ENCODE measurements at places on chromosomes 1 and 21.

GRCh38 chr1:23517581-23517980 lies 13.5 kb downstream of the E2F2 start:
- DNase-seq: no peak

DNA sequence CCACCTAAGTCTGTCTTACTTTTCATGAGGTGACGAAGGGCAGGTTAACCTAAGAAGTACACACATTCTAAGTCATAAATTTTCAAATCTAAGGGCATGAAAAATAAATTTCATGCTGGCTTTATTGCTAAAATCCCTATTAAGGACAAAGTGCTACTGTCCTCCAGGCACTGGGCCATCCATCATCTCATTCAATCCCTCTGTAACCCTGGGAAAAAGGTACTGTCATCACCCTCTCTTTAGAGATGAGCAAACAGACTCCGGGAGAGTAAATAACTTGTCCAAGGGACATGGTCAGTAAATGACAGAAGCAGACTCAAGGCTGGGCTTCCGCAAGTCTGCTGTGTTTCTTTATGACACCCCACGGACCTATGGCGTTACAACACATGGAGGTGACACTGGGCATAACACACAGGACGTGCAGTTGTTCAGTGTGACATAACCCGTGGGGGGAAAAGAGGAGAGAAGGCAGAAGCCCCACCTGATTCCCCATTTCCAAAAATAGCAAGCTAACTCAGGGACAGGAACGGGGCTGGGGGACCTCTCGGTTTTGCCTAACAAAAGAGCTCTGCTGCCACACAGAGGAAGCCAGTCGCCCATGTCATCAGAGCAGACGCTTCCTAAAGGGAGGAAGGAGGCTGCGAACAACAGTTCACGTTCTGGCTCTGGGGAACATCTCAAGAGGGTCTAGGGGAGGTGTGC lies 12.5 kb upstream of the SRM start:
- DNase-seq: no peak

DNA sequence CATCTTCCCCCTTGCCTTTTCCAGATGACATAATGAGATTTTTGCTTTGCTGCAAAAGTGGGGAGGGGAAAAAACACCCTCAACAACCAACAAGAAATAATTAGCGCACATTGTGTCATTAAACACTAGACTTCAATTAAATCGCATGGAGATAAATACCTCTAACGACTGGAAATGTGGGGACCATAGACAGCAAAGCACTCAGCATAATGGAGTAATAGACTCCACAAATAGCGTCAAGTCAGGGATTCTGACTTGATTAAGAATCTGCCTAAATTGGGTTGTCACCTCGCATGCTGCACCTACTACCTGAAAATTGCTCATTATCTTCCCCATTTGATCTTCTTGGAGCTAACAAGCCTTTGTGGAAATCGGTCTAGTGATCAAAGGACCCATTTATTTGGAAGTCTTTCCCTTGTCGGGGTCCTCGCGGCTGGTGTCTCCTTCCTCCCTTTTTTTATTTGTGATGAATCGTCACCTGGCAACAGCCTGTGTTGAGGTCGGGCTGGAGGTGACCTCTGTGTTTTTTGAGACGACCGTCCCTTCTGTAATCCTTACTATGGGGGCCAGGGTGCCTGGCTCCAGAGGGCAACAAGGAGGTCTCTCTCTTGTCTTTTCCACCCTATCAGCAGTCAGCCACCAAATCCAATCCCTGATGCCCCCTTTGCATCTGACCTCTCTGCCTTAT lies 75.3 kb upstream of the IGSF21 start:
- DNase-seq: no peak

DNA sequence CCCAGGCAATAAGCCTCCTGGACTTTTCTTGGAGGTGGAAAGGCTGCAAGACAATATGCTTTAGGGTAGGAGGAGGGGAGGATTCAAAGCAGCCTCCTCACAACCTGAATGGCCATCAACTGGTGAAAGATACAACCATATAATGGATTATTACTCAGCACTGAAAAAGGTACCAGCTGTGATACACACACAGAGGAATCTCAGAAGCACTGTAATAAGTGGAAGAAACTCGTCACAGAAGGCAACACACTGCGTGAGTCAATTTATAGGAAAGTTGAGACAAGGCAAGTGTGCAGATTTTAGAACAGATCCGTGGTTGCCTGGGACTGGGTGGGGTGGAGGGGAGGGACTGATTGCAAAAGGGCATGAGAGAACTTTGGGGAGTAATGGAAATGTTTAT lies 64.9 kb upstream of the ZBTB40 start:
- no peak for DNase-seq

DNA sequence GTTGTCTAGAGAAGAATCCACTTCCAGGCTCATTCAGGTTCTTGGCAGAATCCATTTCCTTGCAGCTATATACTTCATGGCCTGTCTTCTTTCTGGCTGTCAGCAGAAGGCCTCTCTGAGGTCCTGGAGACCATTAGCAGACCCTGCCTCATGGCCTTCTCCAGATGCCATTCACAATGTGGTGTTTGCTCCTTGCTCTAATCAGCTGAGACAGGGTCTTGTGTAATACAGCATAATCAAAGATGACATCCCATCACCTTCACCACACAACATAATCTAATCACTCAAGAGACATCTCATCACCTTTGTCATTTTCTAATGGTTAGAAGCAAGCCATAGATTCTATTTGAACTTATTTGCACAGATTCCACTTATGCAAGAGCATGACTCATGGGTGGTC lies 403.9 kb upstream of the LRRC7 start:
- no peak for DNase-seq
